ENCODE measurements at places on chromosomes 2 and 18.

DNA sequence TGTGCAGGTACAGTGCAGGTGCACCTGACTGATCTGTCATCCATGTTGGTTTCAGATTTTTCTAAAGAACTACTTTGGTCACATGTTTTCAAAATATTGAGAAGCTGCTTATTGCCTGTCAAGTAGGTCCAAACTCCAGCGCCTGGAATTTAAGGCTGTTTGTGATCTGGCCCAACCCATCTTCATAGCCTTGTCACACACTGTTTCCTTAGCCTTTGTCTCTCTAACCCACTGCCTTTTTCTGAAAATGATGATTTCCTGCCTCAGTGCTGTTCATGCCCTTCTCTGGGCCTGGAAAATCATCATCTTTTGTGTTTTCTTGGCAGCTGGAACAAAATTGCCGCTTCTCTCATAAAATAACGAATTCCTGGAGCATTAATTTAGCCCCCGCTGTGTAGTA is 7.2 kb downstream of the LIMS1 start:
- no peak for DNase-seq

DNA sequence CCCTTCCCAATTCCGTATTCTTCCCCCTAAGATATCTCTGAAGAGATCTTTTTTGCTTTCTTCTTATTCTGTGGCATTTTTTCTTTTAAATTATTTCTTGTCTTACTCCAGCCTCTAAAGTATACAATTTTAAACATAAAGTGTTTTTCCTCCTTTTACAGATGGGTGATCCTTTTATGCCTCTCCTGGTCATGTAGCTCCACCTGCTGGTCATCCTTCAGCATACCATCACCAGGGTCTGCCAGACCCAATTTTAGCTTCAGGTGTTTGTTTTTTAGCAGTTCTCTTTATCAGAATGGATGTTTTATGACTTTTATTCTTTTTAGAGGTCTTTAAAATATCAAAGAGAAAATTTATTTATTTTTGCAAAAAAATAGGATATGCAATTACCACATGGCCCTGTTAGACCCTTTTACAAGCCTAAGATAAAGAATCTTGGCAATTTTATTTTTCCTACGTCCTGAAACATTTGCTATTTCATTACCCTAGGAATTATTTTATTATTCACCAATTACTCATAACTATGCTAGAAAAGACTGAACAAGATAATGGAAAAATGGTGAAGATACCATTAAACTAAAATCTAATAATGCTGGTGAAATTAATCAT is 55.5 kb downstream of the PIGN start:
- peak; percentile 36 for DNase-seq

- DNase-seq: no peak
Observed at GRCh38 chr2:216754336-216754735, 59.0 kb upstream of the IGFBP5 start.

DNA sequence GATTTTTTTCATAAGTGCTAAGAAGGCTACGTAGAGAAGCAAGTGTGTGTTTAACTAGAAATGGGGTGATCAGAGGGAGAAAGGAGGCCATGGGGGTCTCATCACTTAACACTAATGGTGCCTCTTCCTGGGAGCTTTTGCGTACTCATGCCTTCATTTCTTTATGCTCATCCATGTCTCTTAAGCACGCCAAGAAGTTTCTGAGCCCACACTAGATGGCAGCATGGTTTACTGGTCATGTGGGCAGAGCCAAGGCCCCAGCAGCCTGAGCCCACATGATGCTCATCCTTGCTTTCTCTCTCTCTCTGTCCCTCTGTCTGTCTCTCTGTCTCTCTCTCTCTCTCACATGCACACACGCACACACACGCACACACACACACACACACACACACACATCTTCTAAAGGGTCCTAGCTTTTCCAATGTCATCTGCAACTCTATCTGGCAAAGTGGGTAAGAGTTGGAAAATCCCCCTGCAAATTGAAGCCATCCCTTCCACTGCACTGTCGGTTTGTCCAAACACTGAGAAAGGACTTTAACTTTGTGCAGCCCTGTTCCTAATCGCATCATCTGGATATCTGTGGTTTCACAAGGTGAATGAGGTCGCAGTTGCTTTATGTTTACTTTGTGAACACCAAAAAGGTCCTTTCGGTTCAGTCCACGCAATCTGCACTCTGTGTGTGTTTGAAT is 137.1 kb upstream of the CCDC68 start:
- DNase-seq: peak; percentile 46

DNA sequence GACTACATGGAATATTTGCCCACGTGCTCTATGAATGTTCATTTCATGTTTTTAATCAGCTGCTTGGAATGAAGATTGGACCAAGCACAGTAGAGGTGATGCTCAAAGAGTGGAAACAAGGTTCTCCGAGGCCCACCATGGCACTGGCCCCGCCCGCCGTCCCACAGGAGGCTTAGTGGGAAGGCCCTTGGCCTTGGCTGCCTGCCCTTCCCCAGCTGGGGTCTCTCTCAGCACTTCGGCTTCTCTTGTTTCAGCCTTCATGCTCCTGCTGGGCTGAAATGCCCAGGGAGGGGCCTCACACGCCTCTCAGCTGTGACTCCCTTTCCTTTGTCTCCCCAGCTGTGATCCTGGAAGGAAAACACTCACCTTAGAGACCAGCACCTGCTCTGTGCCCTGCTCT is 833.2 kb downstream of the GALR1 start:
- no peak for DNase-seq

DNA sequence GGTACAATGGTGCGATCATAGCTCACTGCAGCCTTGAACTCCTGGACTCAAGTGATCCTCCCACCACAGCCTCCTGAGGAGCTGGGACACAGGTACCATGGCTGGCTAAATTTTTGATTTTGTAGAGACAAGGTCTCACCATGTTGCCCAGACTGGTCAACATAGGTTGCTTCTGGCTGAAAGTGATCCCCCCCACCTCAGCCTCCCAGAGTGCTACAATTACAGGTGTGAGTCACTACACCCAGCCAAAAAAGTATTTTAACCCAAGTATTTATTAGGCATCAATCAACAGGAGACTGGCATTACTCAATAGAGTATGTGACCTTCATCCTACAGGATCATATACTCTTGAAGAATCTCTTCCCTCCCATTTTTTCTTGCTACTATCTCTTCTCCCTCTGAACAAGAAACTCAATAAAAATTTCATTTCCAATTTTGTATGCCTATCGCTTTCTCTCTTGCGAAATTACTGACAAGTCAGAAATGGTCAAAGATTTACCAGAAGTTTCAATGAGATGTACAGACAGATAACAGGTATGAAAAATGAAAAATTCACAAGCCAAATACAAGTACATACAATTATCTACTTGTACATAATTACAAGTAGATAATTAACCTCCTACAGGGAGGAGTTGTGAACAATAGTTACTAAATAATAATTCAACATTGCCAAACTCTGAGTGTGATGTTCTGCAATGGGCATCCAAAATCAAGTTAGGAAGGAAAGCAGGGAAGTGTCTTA is 34.9 kb upstream of the CCNT2 start:
- no peak for DNase-seq

DNA sequence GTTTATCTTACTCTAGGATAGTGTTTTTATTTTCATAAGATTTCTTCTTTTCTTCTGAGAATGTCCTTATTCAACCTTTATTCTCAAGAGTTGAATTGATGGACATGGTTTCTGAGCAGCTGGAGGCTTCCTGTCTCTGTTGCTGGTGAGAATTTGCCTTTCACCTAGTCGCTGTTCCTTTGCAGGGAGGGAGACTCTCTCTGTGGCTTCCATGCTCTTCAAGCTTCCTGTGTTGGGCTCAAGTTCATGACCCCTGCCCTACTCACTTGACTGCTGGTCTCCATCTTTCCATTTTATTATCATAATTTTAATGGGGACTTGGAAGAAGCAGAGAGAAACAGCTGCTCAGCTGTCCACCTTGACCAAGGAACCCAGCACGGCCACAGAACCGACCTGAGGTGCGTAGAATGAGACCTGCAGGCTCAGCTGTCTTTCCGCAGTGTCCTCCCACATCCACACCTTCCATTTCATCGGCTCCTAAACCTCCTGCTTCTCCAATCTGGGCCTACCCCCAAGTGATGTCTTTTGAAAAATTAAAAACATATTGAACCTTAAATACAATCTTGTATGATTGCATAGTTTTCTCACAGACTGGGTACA is 24.2 kb downstream of the TMEM18 start:
- no peak for DNase-seq

- DNase-seq: no peak
Observed at GRCh38 chr2:127053731-127054603, 53.0 kb downstream of the BIN1 start.

DNA sequence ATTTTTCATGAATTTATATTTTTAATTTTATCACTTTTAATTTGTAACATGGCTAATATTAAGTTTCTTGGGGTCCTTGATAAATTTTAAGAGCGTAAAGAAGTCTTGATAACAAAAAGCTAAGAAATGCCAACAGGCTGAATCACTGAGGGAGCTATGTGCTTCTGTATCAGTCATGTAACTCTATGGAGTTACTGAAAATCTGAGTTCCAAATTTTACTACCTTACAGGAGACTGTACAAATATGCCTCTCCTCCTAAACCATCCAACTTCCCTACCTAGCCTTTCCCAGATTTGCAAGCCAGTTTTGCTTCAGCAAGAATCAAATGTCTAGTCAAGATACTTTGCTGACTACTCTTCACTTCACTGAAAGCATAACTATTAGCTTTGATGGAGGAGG is 35.7 kb downstream of the FEZ2 start:
- no peak for DNase-seq

GRCh38 chr2:200130762-200131166 is 175.4 kb downstream of the MAIP1 start:
- no peak for DNase-seq

DNA sequence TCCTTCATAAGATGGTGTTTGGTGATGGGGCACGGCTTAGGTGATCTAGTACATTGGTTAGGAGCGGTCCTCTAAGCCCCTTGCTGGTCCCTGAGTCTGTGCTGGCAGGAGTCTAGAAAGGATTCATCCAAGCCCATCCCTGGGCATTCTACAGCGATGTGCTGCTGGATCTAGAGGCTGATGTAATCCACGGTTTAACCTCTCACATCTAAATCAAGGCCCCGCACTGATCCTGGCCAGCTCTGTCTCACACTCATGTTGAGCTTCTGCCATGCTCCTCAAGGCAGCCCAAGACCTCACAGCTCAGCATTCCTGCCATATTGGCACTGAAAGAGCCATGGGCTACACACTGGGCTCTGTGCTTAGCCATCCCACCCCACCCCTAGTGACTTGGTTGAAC is 664.8 kb downstream of the STK39 start:
- DNase-seq: no peak

DNA sequence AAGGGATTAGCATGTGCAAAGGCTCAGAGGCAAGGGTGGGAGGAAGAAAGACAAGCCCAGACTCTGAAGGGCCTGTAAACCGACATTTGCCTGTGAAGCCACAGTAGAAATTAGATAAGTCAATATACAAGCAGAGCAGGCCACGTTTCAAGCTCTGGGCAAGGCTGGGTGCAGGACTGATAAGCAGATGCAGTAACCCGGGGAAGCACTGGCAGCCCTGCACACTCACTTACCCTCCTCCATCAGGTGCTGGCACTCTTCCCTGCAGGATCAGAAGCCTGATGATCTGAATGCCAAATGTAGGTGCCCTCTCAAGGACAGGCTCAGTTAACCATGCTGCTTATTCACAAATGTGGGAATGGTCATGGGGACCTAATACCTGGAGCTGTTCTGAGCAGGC is 46.3 kb upstream of the RAB12 start:
- no peak for DNase-seq

DNA sequence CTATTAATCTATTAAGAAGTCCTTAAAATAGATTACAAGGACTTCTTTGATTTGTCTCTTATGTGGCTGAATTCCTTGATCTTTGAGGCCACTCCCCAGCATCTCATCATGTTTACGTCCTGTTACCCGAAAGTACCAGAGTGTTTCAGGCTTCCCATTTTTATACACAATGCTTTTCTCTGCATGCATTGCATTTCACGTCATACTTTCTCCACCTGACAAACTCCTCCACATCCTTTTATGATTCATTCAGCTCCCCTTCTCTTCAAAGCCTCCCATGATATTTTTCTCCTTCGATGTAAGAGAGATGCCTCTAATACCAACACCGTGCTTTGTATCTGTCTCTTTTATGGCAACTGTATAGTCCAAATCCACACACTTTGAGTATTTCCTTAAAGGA is 379.0 kb upstream of the CRIM1 start:
- DNase-seq: no peak

- DNase-seq: no peak
Observed at GRCh38 chr18:22822024-22822423, 111.1 kb upstream of the RBBP8 start.

GRCh38 chr18:12308386-12309100 is 502 bp downstream of the TUBB6 start:
- DNase-seq: no peak

- DNase-seq: no peak
Observed at GRCh38 chr2:116935097-116935814, 879.2 kb upstream of the DDX18 start.

DNA sequence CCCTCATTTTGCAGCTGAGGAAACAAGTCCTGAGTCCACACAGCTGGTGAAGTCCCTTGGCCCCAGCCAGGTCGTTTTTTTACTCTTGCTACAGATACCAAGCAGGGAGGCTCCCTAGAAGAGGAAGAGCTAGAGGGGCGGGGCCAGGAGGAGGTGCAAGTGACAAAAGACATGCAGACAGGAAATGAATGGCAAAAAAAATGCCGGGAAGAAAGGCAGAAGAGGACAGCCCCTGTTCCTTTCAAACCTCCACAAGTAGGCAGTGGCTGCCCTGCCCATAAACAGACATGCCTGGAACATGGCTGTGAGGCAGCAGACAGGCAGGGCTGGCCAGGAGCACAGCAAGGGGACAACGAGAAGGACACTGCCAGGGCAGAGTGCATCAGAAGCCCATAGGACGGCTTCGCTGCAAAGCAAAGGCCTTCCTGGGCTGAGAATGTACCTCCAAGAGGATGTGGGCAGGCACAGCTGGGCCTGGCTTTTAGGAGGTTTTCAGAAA is 108.7 kb downstream of the ZBTB7C start:
- peak; percentile 81 for DNase-seq

DNA sequence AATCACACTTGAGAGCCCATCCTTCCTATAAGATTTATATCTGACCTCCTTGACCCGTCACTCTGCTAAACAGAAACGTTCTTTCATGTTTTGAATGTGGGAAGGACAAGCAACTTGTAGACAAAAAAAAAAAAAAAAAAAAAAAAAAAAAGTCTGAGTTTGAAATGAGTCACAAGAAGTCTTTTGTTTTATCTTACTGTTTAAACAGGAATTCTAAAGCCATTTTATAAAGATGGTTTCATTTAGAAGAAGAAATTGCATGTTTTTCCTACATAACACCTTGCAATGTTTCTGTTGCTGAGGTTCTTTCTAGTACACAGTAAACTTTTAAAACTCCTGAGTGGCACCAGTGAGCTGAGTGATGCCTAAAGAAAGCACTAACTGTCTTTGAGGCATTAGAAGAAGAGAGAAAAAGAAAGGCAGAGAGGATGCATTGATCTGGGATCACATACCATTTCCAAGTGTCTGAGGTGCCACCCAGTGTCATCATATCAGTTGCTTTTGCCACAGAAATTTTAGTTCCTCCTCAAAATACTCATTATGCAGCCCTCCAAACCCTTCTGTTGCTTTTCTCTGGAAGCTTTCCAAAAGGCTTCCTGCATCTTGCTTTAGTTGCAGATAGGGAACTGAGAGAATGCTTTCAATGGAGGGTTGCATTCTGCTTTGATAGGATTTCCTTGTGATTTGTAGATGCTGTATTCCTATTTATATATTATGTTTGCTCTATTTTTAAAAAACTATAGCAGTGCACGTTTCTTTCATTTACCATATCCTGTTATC is 69.1 kb downstream of the ACVR2A start:
- no peak for DNase-seq

GRCh38 chr2:223854741-223855140 is 17.4 kb upstream of the AP1S3 start:
- DNase-seq: no peak

GRCh38 chr2:182240862-182241371 is 185.9 kb downstream of the PDE1A start:
- peak; percentile 26 for DNase-seq

Data from SHP77 (cell line).